Panc1 (cell line): ENCODE measurements at places on chromosomes 5 and 9.

DNA sequence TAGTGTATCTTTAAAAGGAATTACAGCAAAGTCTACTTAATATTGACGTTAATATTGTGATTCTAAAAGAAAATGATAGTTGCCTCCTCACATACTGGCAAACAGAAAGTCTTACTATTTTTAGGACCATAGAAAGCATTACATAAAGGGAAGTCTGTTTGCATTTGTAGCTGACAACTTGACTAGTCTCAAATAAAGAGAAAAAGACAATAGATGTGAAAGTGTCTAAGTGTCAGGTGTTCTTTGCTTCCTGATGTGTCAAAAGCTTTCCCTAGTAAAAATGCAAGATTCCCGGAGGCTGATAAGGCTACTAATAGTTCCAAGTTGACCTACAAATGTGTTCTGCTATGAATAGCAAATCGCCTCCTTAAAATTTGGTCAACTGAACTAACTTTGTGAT lies 259.7 kb downstream of the CDH10 start:
- DNase-seq, result no peak

DNA sequence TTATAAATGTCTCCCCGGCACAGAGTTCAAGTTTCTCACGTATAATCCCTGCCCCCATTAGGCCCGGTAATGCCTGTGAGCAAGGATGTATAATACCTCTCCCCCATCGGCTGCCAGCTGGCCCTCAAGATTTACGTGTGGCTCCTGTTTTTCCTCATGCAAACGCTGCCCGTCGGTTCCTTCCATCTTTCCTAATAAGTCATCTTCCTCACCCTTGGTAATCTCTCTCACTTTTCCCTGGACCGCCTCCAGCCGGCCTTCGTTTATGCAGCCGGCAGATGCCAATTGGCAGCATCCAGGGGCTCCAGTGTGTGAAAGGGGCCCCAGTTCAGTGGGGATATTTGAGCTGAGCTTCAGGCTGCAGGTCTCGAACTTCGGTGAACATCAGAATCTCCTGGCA lies 86.5 kb upstream of the NEURL1B start:
- no peak for DNase-seq

DNA sequence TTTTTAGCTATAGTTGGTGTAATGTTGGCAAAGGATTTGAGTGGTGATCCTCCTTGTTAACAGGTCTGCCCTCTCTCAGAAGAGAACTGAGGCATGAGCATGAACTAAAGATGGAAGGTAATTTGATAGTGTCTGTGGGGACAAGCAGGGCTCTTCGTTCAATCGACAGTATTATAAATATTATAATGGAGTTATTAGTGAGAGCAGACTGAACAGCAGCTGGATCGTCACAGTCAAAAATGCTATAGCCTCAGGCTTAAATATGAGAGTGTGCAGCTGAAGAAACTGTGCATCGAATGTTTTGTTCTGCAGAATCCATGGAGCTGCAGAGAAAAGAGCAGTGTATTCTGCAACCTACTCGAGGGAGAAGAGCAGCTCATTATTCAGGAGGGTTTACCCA lies 757.3 kb downstream of the DNAH5 start:
- no peak for DNase-seq

GRCh38 chr5:4772591-4772990 lies 367.5 kb upstream of the ADAMTS16 start:
- DNase-seq, result no peak
